ENCODE measurements at places on chromosomes 6 and 20. TPM values are rescaled to one million over a fixed set of nuclear protein-coding genes. Genes with fewer than 3 reads are reported as not detected.

GRCh38 chr6:46502486-46503119, 11.4 kb upstream of the RCAN2 start:
- no peak for DNase-seq

The CNR1 gene
- polyA plus RNA-seq, result 0.41 TPM

GRCh38 chr6:17987447-17987696, at the start of gene KIF13A:
TSS of gene KIF13A (minus strand) at chr6:17987635. CDS start at chr6:17987463, 172 bp downstream.
- DNase-seq, result peak; percentile 36

- DNase-seq, result no peak
These were observed 5.6 kb upstream of the VNN2 start for GRCh38 chr6:132763269-132763668.

DNA sequence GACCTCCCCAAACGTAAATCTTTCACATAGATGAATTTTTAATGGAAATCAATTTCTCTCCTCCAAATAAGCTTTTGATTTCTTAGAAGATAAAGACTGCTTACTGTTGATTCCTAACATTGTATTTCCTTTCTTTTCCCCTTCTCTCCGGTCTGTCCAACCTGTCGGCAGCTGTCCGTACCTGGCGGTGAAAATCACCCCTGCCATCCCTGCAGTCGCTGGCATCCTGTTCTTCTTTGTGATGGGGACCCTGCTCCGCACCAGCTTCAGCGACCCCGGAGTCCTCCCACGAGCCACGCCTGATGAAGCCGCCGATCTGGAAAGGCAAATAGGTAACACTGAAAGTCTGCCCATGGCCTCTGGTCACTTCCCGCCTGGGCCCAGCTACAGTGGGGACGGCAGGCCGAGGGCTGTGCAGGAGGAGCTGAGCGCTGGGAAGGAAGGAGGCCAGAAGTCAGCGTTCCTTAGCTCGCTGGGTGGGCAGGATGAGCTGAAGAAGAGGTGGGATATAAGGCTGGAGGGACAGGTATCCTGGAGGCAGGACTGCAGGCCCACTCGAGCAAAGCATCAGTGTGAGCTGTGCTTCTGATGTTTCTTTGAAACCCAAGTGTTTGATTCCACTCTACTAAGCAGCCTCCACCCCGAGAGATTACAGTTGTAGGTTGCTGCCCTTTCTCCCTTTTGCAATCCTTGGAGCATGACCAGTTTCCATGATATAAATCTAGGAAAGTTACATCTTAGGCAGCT, 161.6 kb downstream of the ZDHHC14 start:
- no peak for DNase-seq

DNA sequence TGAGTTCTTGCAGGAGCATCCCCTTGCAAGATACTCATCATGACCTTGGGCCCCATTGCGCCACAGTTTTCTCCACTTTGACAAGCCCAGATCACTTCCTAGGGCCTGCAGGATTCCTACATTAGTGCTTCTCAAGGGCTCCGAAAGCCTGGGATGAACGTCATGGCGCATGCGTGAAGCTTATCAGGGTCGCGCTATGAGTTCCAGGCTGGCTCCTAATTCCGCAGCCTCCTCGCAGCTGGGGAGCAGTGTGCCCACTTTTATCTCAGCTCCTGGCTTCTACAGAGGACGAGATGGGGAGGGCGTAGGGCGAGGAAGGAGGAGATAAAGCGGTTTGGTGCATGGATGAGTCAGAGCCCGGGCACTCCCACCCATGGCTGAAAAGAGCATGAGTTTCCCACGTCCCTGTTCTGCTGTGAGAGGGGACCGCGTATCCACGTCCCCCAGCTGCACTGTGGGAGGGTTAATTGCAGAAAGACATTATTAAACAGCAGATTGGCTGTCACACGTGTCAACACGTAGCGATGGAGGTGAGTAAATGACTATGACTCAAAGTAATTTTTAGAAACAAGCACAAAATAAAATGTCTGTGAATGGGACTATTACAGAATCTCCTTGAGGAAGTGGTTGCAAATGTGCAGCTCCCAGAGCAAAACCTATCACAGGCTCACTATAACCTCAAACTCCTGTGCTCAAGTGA, 72.9 kb upstream of the DSP start:
- no peak for DNase-seq

GRCh38 chr6:40710626-40711330, 123.6 kb upstream of the LRFN2 start:
- peak; percentile 34 for DNase-seq

DNA sequence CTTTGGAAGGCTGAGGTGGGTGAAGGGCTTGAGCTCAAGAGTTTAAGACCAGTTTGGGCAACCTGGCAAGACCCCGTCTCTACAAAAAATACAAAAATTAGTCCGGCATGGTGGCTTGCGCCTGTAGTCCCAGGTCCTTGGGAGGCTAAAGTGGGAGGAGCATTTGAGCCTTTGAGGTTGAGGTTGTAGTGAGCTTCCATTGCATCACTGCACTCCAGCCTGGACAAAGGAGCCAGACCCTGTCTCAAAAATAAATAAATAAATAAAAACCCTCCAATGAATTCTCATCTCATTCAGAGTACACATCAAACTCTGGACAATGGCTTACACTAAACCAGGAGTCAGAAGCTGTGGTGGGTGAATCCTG, 31.8 kb downstream of the B4GALT5 start:
- no peak for DNase-seq

- DNase-seq, result no peak
These were observed 188.1 kb upstream of the PMEPA1 start for GRCh38 chr20:57897891-57898290.

- DNase-seq, result no peak
These were observed 58.8 kb upstream of the MAP3K7 start for GRCh38 chr6:90645634-90646033.

DNA sequence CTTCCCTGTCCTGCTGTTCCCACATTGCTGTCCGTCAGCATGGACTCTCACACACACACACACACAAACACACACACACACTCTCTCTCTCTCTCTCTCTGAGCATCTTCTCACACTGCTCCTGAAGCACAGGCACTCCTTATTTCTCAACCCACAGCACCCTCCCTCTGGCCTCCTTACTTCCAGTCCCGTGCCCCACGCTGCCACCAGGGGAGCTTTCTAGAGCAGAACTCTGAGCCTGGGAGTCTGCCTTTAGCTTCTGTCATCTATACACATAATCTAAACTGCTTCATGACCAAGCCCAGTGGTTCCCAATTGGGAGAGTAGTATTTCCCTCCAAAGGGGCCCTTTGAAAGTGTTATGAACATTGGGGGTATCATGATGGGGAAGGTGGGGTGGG, 29.1 kb downstream of the HECA start:
- no peak for DNase-seq

The SRF gene
- polyA plus RNA-seq, result 48.6 TPM

DNA sequence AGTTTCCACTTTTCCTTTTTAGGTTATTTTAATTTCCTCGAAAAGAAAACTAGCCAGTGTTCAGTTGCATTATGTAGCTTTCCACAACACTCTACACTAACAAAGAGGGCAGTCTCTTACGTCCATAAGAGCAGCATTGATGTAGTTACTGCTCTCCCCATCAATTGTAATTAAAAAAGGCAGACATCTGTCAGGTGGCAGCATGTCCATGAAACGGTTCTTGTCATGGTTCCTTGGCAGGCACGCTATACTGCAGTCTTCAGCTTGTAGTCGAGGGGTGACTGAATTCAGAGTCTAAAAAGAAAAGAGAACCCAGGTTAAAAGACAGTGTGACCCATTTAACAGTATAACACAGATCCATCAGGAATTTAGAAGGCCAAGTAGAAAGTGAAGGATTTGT, 80.1 kb upstream of the THEMIS start:
- no peak for DNase-seq

The CCN5 gene
- polyA plus RNA-seq, result 0.15 TPM

DNA sequence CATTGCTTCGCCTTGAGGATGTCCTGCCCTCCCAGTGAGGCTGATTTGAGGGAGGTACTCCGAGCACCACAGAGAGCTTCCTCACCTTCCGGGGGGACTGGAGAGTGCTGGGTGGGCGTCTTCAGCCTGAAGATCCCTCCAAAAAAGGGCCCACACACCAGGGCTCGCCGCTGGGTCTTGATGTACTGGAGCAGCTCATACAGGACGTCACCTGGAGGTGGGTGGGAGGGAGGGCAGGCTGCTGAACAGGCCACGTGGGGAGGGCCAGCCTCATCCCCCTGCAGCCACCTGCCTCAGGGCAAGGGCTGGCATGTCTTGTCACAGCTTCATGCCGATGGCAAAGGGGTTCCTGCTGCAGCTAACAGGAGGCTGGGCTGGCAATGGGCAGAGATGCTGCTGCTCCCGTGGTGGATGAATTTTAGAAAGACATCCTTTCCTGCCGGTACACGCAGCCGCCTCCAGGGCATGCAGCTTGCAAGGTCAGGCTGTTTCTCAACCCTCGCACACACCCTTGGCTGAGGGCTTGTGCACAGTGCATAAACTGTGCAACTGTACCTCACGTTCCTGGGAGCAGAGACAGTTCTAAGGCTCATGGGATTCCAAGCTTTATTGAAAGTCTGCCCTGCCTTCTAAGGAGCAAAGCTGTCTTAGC, 14.0 kb downstream of the ETV7 start:
- DNase-seq, result no peak

DNA sequence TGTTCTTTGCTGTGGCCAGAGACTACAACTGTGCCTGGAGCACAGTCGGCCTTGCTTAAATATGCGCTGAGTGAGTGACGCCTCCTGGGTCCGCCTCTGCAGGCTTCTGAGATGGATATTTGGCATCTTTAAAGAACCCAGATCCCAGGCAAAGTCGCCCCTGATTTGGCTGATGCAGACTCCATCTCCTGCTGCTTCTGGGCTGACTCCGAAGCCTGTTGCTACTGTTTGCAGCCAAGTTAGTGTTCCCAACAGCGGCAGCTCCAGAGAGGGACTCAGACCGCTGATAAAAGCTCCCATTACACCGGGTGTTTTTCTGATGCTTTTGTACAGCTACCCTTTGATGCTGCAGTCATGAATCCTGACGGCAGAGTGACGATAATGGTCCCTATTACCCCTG, 83.0 kb upstream of the SULF2 start:
- no peak for DNase-seq

DNA sequence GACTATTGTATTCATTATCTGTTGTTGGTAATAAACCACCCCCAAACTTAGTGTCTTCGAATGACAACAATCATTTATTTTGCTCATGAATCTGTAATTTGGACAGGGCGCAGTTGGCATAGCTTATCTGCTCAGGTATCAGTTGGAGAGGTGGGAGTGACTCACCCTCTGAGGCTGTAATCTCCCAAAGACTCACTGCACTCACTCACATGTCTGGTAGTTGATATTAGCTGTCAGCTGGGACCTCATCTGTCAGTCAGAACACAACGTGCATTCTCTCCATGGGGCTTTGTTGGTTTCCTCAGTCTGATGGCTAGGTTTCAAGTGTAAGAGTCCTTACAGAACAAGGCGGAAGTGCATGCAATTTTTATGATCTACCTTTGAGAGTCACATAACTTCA, 219.0 kb upstream of the PRND start:
- no peak for DNase-seq

The RAMACL gene
- polyA plus RNA-seq, result 0.46 TPM

DNA sequence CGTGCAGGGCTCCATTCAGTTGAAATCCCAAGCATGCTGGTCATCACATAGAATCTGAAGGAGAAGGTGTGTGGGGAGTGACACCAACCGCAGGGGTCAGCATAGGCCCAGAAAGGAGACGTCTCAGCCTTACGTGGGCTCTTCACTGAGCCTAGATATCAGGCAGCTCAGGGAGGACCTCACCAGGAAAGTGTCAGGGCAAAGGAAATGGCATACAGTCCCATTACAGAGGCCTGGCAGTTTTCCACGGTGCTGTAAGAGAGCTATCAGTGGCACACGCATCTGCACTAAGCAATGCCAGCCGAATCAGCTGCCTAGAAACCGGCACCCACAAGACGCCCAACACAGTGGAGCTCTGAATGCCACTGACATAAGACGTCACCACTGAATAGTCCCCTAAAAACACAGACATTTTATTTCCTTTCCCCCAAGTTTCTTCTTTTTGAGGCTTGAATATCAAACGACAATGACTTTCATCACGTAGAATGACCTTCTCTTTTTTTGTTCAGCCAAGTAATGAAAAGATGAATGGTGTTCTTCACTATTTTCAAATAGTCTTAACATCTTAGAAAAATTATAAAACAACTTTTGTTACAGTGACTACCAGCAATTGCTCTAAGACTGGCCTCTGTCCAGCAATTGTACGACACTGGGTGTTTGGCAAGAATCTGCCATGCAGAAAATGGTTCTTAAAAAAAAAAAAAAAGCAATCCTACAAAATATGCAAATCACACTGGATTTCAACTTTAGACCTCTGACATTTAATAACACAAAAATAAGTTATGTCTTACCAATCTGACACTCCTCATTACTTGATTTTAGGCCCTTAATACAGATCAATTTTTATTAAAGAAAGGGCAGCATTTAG, 88.9 kb upstream of the FOXQ1 start:
- DNase-seq, result no peak

- DNase-seq, result no peak
These were observed 3.9 kb upstream of the SULF2 start for GRCh38 chr20:47789081-47789763.

The ULBP1 gene
- 0.30 TPM for polyA plus RNA-seq

- no peak for DNase-seq
These were observed 4.1 kb upstream of the HLA-E start for GRCh38 chr6:30485236-30485635.

DNA sequence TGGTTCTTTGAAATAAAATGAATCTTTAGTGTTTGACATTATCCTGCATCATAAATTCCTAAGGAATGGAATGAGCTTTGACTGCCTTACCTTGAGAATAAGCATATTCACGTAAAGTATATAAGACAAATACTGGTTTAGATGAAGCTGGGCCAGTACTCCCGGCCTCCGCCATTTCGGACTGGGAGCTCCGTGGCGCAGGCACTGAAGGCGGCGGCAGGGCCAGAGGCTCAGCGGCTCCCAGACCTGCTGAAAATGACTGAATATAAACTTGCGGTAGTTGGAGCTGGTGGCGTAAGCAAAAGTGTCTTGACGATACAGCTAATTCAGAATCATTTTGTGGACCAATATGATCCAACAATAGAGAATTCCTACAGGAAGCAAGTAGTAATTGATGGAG, 76.2 kb upstream of the FAM83B start:
- DNase-seq, result no peak

DNA sequence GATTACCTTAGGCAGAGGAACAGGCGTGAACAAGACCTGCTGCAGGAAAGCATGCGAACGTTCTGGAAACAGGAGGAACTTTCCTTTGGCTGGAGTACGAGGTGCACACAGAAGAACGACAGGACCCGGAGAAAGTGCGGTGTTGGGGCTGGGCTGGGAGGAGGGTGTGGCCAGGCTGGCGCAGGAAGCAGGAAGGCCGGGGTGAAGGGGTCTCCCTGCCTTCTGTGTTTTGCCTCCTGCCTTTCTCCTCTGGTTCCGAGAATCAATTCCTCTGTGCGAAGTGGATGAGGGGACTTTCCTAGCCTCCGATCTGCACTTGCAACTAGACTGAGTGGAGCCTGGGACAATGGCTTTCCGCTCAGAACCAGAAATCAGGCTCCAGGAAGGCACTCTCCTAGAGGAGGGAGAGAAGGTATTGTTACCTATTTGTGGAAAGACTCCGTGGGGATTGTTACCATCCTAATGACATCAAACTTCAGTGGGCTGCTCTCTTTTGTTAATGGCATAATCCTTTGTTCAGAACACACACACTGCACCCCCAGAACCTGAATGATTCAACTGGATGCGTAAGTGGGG, 22.9 kb upstream of the PLEKHG1 start:
- no peak for DNase-seq

GRCh38 chr6:30104661-30105060, 8.2 kb downstream of the TRIM31 start:
- no peak for DNase-seq

Measured in hindlimb muscle (tissue), 1 donor.